ENCODE measurements at places on chromosomes 5 and 9.
A peak's percentile ranks its signal among the peaks of the same experiment; 100 is the strongest.

- no peak overlapping the region for H3K4me3 ChIP-seq
- H3K4me1 ChIP-seq, result no peaks in the 10 kb centered on the region
- peaks cover 17% of the 10 kb centered on the region for H3K27me3 ChIP-seq
- H3K27ac ChIP-seq, result no peak overlapping the region
- no peak for DNase-seq
- peaks cover 4% of the 10 kb centered on the region for H3K36me3 ChIP-seq
Observed at GRCh38 chr9:129291041-129291501, 113.0 kb upstream of the IER5L start.

GRCh38 chr5:54088081-54088480 lies 222.3 kb downstream of the ARL15 start:
- no peak for DNase-seq
- peaks cover 3% of the 10 kb centered on the region for H3K36me3 ChIP-seq

DNA sequence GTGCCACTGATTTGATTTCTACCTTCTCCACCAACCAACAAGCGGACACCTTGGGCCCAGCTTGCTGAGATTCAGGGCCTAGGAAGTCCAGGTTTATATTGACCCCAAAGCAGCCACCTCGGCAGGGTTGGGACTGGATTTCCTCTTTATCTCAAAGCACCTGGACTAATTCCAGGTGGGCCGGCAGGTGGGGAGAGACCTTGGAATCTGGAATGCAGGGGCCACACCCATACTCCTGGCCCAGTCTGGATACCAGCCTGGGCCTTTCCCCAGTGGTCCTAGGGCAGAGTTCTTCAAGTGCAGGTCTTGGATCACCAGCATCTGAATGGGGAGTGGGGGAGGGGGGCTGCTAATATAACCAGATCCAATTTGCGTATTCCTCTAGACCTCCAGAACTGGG lies 93.1 kb downstream of the PCDH1 start:
- H3K4me1 ChIP-seq, result peaks cover 16% of the 10 kb centered on the region
- no peak for DNase-seq
- H3K4me3 ChIP-seq, result no peak overlapping the region
- H3K36me3 ChIP-seq, result no peaks in the 10 kb centered on the region
- no peak overlapping the region for H3K27ac ChIP-seq

DNA sequence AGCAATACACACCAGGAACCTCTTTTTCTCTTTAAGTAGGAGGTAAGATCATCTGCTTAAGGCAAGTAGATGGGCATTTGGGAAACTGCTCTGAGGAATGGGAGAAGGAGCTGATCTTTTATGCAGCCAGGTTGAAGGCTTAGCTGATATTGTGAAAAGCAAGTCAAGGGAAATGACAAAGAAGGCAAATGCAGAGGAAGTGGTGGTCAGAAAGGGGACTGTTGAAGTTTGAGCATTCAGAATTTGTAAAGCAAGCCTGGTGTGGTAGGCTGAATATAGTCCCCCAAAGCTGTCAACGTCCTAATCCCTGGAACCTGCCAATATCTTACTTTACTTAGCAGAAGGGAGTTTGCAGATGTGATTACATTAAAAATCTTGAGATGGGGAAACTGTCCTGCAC lies 128.9 kb downstream of the ADAMTS12 start:
- H3K4me1 ChIP-seq, result peaks cover 33% of the 10 kb centered on the region
- H3K36me3 ChIP-seq, result no peaks in the 10 kb centered on the region
- no peak for DNase-seq
- peaks cover 2% of the 10 kb centered on the region for H3K27me3 ChIP-seq
- H3K27ac ChIP-seq, result no peak overlapping the region

DNA sequence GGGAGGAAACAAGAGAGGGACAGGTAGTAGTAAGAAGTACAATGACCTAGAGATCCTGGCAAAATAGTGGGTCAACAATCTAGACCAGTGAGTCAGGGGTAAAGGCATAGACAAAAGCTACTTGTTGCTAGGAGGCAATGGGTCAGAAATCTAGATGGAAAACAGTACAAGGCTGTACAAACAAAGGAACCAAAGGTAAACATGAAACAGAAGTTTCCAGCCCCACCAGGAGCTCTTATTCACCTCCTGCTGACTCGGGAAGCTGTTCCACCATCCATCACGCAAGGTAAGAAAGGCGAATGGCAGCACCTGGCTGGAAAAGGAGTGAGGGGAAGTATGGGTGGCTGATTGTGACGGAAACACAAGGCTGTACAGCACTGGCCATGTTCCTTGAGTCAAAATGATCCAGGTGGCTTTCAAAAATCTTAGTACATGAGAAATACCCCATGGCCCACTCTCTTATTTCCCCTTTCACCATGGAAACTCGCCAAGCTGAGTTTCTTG lies 70.5 kb upstream of the RAI14 start:
- no peak for DNase-seq
- H3K4me1 ChIP-seq, result peaks cover 45% of the 10 kb centered on the region
- H3K27me3 ChIP-seq, result peaks cover 7% of the 10 kb centered on the region
- H3K36me3 ChIP-seq, result peaks cover 4% of the 10 kb centered on the region

DNA sequence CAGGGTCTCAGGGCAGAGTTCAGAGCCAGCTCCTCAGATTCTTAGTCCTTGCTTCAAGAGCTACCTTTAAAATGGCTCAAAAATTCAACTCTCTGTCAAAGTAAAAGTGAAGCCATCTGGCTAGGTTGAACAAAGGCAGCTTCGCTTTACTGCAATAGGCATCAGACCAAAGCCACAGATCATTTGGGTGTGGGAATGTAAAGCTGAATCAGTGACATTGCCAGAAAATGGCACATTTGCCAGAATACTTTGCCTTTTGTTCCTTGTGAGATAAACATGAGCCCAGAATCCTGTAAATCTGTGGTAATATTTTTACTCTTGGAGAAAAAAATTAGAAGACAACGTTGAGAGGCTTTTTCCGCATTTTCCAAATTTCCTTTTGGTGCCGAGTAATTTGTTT lies 210.5 kb downstream of the PALM2AKAP2 start:
- H3K27me3 ChIP-seq, result peaks cover 3% of the 10 kb centered on the region
- peaks cover 9% of the 10 kb centered on the region for H3K36me3 ChIP-seq
- no peak overlapping the region for H3K27ac ChIP-seq
- no peak for DNase-seq
- H3K4me1 ChIP-seq, result no peaks in the 10 kb centered on the region

GRCh38 chr9:24051587-24051986 lies 225.5 kb upstream of the ELAVL2 start:
- no peaks in the 10 kb centered on the region for H3K36me3 ChIP-seq
- no peaks in the 10 kb centered on the region for H3K4me1 ChIP-seq
- no peak overlapping the region for H3K4me3 ChIP-seq

DNA sequence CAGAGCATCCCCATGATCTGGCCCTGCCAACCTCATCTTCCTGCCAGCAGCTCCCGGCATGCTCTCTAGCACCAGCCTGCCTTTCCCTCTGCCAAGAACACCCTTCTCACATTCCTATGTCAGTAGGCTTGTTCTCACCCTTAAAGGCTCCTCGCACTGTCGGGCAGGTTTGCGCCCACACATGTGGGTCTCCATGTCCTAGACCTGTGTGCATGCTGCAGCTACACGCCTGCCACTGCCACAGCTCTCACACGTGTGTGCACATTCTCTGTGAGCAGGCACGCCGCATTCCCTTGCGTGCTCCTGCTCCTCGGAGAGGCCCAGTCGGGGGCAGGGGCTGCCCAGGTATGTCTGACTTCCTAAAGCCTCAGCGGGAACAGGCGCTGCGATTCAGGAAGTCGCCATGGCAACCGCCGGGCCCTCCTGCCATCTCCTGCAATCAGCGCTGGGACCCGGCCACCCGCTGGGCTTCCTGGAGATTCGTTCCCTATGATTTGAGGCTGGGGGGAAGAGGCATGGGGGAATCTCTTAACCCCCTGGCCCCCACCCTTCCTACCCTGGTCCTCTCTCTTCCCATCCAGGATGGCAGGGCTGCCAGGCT lies 28.1 kb downstream of the NDUFA8 start:
- H3K4me3 ChIP-seq, result no peak overlapping the region
- H3K27me3 ChIP-seq, result peaks cover 14% of the 10 kb centered on the region
- no peaks in the 10 kb centered on the region for H3K36me3 ChIP-seq
- DNase-seq, result peak; percentile 62

- no peaks in the 10 kb centered on the region for H3K36me3 ChIP-seq
- no peak for DNase-seq
- H3K4me3 ChIP-seq, result no peak overlapping the region
- H3K4me1 ChIP-seq, result peaks cover 11% of the 10 kb centered on the region
Observed at GRCh38 chr9:90909747-90910283, 108.2 kb downstream of the SYK start.

DNA sequence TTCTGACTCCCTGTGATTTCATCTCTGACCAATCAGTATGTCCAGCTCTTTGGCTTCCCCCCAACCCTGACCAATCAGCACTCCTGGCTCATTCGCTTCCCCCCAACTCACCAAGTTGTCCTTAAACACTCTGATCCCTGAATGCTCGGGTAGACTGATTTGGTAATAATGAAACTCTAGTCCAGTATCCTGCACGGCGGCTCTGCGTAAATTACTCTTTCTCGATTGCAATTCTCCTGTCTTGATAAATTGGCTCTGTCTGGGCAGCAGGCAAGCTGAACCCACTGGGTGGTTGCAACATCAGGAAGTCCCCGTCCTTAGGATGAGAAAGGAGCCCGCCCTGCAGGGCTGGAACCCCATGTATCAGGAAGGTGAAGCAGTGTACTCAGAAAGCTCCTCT lies 10.4 kb downstream of the FCN2 start:
- H3K4me1 ChIP-seq, result peaks cover 2% of the 10 kb centered on the region
- peaks cover 5% of the 10 kb centered on the region for H3K27me3 ChIP-seq
- DNase-seq, result no peak
- H3K27ac ChIP-seq, result no peak overlapping the region

DNA sequence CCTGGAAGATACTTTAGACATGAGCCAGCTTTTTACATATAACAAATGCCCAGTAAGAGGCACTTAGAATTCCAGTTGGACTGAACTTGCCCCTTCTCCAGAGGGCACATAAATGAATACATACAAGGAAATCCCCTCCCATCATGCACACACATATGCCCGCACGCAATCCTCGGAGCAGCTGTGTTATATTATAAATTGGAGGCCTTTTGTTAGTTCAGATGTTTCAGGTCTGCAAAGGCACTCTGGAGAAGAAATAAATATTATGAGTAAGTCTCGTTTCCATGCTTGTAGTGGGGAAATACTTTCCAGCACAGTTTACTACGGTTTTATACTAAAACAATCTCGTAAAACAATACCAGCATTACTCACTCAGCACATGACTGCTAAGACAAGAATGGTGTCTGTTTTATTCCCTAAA lies 17.6 kb upstream of the MUSK start:
- no peak overlapping the region for H3K27ac ChIP-seq
- no peaks in the 10 kb centered on the region for H3K27me3 ChIP-seq
- no peak for DNase-seq
- no peaks in the 10 kb centered on the region for H3K36me3 ChIP-seq

DNA sequence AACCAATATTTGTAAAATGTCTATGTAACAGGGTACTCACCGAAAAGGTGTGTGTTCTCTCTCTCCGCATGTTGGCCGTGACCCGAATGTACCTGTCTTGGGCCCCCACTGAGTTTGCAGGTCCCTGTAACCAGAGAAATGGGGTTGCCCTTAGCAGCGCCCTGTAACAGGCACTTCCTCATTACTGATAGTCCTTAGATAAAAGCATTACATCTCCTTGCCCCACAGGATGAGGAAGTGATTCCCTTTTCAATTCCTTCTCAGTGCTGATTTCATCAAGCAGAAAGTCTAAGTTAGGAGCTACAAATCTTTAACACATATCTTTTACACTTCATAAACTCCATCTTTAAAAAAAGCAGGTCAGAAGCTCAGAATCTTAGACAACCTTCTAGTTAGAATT lies 15.2 kb upstream of the HMHB1 start:
- no peak overlapping the region for H3K4me3 ChIP-seq
- H3K4me1 ChIP-seq, result peaks cover 3% of the 10 kb centered on the region
- no peaks in the 10 kb centered on the region for H3K27me3 ChIP-seq
- no peaks in the 10 kb centered on the region for H3K36me3 ChIP-seq

- DNase-seq, result no peak
- H3K27me3 ChIP-seq, result peaks cover 3% of the 10 kb centered on the region
- peaks cover 5% of the 10 kb centered on the region for H3K4me1 ChIP-seq
- no peak overlapping the region for H3K4me3 ChIP-seq
Observed at GRCh38 chr5:168432903-168433302, 53.4 kb upstream of the RARS1 start.

GRCh38 chr9:85321561-85321960 lies 420.2 kb downstream of the AGTPBP1 start:
- H3K4me1 ChIP-seq, result no peaks in the 10 kb centered on the region
- no peaks in the 10 kb centered on the region for H3K36me3 ChIP-seq
- DNase-seq, result no peak
- no peak overlapping the region for H3K4me3 ChIP-seq
- H3K27ac ChIP-seq, result no peak overlapping the region
- no peaks in the 10 kb centered on the region for H3K27me3 ChIP-seq

DNA sequence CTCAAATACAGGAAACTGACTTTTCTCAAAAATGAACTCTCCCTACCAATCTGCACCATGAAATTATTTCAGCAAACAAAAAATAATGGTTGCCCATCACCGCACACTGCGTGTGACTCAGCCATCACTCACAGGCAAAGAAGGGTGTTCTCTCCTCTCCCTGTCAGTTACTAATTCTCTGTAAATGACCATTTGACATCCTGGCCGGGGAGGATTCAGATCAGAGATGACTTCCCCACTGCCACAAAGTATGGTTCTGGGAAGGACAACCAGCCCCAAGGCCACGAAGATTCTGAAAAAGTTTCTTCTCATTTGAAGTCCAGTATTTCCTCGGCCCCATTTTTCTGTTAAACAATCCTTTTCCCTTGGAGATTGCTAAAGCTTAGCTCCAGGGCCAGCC lies 199.4 kb downstream of the AUH start:
- H3K27me3 ChIP-seq, result peaks cover 6% of the 10 kb centered on the region
- H3K4me1 ChIP-seq, result peaks cover 8% of the 10 kb centered on the region
- no peak for DNase-seq
- peak overlapping the region; percentile 9 for H3K27ac ChIP-seq
- H3K4me3 ChIP-seq, result no peak overlapping the region
- no peaks in the 10 kb centered on the region for H3K36me3 ChIP-seq

- peaks cover 5% of the 10 kb centered on the region for H3K27me3 ChIP-seq
- H3K27ac ChIP-seq, result no peak overlapping the region
- no peaks in the 10 kb centered on the region for H3K36me3 ChIP-seq
- no peak for DNase-seq
Observed at GRCh38 chr5:83723031-83723430, 2.4 kb upstream of the HAPLN1 start.

DNA sequence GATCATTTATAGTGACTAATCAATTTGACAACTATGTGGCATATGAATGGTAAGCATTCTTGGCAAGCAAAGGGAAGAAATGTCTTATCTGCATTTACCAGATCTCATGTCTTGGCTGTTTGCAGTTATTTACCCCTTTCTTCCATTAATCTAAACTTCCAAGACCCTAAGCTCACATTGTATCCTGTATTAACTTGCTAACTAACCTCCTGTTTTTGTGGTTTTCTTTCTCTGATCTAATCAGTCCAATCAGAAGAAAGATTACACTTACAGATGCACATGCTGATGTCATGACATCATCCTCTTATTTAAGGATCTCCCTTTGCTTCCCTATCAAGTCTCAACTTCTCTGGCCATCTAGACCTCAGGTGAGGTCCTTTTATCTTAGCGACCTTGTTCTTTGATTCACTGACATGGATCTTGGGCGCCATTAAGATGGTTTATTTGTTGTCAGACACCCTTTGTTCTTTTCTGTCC lies 95.5 kb downstream of the F2RL2 start:
- no peak overlapping the region for H3K4me3 ChIP-seq
- H3K27ac ChIP-seq, result no peak overlapping the region
- H3K27me3 ChIP-seq, result no peaks in the 10 kb centered on the region
- peaks cover 11% of the 10 kb centered on the region for H3K4me1 ChIP-seq

Measured in endothelial cell (in vitro differentiated cells).